ENCODE measurements at places on chromosomes 1 and 21.

- DNase-seq, result peak; percentile 55
Measured at GRCh38 chr1:62131093-62131725, 63.4 kb upstream of the L1TD1 start.

DNA sequence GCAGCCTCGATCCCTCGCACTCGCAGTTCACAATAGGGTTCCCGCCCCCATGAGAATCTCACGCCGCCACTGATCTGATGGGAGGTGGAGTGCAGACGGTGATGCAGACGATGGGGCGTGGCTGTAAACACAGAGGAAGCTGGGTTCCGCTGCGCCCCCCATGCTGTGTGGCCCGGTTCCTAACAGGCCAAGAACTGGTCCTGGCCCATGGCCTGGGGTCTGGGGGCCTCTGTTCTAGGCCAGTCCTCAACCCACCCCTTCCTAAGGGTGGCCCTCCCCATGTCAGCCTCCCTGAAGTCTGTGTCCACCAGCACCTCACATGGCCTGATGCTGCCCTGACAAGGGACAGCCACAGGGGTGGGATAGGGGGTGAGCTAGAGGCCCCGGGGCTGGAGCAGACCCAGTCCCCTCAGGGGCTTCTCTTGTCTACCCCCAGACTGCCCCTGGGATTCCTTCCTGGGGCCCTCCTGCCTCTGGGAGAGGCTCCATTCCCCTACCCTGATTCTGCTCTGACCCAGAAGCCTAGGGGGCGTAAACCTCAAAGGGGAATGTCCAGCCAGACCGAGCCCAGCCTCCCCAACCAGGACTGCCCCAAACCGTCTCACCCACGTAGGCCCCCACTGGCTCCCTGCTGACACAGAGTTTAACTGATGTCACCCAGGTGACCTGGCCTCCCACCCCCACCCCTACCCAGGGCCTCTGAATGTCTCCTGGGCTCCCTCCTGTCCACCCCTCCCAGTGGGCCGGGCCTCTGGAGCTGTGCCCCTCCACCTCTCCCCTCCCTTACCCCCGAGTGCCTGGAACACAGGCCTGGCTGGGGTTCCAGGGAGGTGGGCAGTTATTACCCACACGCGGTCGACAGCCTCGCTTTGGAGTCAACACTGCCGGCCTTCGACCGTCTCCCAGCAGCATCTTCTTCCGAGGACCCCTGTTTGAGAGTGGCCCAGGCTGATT lies 14.8 kb upstream of the ARHGEF16 start:
- DNase-seq, result no peak

GRCh38 chr1:199150756-199151155 lies 511.9 kb downstream of the PTPRC start:
- DNase-seq, result no peak

GRCh38 chr1:12772520-12772919 lies 1.0 kb upstream of the PRAMEF12 start:
- DNase-seq, result no peak

DNA sequence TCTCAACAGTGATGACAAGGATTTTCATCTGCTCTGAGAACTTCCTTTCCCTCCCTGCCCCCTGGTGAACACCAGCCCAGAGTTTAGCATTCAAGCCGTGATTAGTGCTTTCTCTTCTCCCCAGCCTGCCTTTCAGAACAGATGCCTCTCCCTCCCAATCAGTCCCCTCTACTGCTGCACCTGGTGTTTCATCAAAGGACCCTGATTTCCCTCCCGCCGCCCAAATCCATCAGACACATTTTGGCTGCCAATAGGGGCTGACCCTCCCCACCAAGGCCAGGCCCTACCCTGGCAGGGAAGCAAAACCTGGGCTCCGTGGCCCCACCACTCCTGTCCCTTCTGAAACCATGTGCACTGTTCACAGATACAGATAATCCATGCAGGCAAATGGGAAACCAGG lies 34.0 kb upstream of the KLHDC7A start:
- DNase-seq, result no peak

GRCh38 chr1:106290805-106291501 lies 765.5 kb upstream of the PRMT6 start:
- no peak for DNase-seq

- peak; percentile 62 for DNase-seq
Measured at GRCh38 chr1:46301808-46302640, 1.4 kb downstream of the LRRC41 start.

GRCh38 chr21:43597052-43597451 lies 62.2 kb downstream of the HSF2BP start:
- peak; percentile 85 for DNase-seq

DNA sequence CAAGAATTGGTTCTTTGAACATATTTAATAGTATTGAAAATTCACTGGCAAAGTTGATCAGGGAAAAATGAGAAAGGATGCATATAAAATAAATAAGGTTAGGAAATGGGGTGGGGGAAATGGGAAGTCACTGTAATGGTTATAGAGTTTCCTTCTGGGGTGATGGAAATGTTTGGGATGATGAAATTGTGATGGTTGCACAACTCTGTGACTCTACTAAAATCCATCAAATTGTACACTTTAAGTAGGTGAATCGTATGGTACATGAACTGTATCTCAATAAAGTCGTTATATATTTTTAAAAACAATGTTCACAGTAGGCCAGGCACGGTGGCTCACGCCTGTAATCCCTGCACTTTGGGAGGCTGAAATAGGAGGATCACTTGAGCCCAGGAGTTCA lies 56.4 kb upstream of the ZYG11A start:
- no peak for DNase-seq

- DNase-seq, result no peak
Measured at GRCh38 chr1:58895082-58895481, 111.2 kb upstream of the JUN start.

DNA sequence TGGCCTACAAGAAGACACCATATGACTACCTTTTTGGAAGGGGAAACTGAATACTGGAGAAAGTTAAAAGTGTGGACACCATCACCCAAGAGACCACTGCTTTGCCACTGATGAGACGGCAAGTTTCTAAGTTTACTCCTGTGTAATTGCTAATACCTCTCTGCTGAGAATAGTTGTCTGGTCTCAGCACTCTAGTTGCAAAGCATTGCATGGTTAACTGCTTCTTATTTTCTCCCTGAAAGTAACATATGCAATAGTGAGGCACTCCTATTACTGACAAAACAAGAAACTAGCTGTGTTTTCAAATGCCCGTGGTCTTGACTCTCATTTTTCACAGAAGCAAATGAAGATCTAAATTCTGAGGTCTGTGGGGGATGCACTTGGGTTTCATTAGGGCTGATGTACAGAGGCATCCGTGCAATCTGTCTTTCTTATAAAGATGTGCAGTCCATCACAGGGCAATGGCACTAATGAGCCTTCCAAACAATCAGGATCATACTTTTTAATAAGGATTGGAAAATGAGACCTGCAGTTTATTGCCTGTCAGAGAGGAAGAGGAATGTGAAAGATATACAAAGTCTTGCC lies 62.9 kb downstream of the IFI44 start:
- no peak for DNase-seq

DNA sequence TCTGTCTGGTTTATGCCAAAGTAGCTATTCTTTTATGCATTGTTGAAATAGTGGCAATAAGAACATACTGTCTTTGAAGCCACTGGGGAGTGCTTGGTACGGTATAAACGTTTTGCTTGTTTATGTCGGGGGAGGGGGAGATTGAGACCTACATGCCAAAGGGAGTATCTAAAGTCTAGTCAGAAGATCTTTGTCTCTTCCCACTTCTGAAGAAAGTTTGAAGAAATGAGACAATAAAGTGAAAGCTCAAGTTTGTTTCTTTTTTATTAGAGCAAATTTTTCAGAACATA lies 6.8 kb downstream of the AKIRIN1 start:
- DNase-seq, result no peak

DNA sequence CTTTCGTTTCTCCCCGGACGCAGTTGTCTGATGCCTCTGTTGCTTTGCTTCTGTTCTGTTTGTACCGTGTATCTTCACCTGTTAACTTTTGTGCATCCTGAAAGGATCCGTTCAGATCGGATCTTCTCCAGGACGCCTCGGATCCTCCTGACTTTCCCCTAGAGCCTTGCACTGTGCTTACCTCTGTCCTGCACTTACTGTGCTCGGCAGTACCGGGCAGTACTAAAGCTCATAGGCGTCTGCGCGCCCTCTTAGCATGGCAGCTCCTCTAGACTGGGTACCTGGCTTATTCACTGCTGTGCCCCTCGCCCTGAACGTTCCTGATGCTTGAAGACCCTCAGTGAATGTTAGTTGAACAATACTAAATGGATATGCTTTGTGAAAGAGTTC lies 934 bp downstream of the SCP2 start:
- DNase-seq, result peak; percentile 5

- no peak for DNase-seq
Measured at GRCh38 chr1:226563666-226564065, 15.1 kb downstream of the STUM start.

DNA sequence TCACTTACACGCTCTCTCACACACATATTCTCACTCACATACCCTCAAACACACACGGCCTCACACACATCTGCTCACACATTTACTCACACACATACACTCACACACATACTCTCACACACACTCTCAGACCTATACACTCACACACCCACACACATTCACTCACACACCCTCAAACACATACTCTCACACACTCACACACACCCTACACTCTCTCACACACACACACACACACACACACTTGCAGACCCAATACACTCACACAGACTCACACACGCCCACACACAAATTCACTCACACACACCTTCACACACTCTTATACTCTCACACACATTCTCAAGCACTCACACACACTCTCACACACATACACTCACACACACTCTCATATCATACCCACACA lies 155.5 kb upstream of the BACE2 start:
- no peak for DNase-seq

DNA sequence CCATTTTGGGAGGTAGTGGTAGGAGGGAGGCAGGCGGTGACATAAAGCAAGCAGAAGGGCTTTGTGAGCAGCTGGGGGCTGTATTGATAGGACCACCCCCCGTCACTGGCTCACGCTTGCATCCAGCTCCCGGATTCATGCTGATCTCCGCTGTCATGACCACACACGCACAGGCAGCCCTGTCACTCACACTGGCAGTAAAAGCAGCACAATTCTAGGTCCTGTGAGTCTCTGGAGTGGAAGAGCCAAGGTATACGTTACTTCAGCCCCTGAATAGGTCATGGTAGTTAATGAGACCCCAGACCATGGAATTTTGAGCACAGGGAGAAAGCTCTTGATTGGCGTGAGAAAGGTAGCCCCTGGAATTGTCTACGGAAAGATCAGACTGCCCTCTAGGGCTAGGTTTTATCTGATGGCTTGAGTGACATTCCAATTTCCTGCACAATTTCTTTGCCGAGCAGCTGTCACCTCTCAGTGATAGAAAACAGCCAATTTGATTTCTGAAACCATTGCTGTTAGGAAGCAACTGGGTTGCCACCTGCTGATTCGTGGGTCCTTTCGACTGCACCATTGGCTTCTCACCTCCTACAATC lies 5.4 kb downstream of the OR2B11 start:
- DNase-seq, result no peak

DNA sequence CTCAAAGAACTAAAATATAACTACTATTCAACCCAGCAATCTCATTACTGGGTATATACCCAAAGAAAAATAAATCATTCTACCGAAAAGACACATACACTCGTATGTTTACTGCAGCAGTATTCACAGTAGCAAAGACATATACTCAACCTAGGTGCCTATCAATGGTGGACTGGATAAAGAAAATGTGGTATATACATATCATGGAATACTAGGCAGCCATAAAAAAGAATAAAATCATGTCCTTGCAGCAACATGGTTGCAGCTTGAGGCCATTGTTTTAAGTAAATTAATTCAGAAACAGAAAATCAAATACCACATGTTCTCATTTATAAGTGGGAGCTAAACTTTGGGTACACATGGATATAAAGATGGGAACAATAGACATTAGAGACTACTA lies 266.2 kb upstream of the POU3F1 start:
- no peak for DNase-seq

Data from fibroblast of skin of back (primary cell).